Right forelimb (tissue), 1 donor: ENCODE measurements at places on chromosomes 16 and 17.

DNA sequence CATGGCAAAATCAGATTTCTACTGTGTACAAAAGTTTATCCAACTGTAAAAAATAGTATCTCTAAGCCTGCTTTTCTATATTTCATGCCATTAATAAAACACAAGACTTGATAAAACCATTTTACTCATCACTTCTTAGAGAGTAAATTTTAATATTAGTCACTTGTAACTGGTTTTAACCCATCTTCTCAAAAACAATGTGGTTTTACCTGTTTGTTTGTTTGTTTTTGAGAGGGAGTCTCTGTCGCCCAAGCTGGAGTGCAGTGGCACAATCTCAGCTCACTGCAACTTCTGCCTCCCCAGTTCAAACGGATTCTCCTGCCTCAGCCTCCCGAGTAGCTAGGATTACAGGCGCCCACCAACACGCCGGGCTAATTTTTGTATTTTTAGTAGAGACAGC lies 32.1 kb downstream of the UBE2G1 start:
- DNase-seq: no peak

DNA sequence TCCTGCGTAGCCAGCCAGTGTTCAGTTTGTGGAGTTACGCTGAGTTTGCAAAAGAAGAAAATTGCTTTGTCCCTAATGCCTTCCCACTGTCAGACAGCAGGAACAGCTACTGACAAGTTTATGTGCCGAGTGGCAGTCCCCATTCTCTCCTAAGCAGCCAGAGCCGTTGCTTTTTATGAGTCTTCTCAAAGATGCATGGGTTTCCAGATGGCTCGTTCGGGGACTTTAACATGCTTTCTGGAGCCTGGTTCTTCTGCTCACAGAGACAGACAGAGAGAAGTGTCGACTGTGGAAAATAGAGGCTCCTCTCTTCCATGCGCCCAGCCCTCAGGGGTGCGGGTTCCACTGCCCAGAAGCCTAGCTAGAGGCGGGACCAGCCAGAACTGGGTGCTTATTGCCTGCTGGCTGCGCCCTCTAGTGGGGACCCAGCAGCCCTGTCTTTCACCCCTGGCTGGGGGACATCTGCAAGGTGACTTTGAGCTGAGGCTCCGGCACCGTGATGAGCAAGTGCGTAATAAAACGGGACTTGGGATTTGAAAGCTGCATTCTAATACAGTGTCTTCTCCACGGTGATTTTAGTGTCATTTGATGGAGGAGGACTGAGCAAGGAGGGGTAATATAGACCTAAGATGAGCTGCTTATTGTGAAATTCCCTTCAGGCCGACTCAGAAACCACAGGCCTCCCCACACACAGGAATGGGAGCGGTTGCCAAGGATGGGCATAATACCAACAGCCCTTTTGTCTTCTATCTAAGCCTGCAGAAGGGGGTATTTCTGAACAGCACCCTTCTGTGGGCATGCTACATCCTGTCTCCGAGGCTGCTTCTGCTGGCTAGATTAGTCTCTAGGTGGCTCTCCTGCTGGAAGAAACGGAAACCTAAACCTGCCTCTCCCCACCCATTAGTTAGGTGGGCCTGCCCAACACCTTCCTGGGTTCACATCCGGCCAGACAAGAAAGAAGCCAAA lies 73.1 kb downstream of the CCDC182 start:
- DNase-seq: peak; percentile 79

DNA sequence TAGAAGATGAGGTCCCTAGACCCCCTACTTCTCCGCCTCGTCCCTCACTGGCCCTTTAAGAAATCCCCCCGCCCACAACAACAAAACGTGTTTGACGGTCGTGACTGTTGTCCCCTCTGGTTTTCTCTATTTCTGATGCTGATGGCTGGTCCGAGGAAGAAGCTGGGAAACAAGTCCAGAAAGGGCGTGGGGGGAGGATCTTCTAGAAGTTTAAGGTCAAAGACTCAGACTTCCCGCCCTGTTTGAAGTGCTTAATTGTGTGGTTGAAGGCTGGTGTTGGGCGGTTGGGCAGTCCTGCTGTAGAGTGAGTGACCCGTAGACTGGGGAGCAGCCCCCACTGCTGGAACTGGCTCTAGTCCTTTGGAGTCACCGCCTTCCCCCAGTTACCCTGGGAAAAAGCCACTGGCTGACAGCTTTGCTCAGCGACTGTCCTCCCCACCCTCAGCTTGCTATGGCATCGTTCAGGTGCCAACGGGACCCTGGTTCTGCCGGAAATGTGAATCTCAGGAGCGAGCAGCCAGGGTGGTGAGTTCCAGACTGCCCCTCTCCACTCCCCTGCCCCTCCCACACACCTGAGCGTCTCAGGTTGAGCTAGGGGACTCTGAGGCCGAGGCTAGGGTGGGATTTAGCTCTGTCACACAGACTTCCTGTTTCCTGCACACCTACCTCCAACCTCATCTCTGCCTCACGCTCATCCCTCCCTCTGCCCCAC lies 1.6 kb downstream of the MLLT6 start:
- no peak for DNase-seq

DNA sequence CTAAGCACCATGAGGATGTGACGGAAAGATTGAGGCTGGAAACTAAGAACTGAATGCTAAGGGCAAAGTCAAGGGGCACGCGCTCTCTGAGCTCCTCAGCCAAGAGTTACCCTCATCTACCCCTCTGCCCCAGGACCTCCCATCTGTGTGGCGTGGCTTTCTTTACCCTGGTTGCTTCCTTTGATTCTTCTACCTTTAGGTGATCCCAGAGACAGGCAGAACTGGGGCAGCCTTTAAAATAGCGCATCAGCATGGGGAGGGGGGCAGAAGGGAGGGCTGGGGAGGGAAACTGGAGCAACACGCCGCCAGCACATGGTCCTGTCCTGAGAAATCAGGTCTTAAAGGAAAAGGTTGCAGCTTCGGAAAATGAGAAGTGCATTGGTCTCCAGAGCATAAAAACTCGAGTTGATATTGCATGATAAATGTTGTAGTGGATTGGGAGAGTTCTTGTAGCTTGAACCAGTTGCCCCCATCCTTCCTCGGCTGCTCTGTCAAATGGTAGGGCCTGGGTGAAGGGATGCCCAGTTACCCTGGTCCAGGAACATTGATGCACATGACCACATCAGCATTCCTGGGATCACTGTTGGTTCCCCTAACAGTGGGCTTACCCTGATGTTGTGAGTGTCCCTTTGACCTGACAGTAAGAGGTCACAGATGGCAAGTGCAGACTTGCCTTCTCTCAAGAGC lies 29.7 kb downstream of the LDHD start:
- DNase-seq: no peak

DNA sequence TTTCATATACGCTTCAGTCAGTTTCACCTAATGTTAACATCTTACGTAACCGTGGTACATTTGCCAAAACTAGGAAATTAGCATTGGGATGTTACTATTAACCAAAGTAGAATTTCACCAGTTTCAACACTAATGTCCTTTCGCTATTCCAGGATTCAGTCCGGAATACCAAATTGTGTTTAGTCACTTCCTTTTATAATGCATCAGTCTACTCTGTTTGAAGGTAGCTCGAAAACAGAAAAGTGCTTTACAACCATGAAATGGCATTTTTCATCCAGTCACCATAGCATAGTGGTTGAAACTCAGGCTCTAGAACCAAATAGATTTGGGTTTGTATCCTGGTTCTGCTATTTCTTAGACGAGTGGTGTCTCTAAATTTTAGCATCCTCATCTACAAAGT lies 29.4 kb downstream of the AP2B1 start:
- no peak for DNase-seq

DNA sequence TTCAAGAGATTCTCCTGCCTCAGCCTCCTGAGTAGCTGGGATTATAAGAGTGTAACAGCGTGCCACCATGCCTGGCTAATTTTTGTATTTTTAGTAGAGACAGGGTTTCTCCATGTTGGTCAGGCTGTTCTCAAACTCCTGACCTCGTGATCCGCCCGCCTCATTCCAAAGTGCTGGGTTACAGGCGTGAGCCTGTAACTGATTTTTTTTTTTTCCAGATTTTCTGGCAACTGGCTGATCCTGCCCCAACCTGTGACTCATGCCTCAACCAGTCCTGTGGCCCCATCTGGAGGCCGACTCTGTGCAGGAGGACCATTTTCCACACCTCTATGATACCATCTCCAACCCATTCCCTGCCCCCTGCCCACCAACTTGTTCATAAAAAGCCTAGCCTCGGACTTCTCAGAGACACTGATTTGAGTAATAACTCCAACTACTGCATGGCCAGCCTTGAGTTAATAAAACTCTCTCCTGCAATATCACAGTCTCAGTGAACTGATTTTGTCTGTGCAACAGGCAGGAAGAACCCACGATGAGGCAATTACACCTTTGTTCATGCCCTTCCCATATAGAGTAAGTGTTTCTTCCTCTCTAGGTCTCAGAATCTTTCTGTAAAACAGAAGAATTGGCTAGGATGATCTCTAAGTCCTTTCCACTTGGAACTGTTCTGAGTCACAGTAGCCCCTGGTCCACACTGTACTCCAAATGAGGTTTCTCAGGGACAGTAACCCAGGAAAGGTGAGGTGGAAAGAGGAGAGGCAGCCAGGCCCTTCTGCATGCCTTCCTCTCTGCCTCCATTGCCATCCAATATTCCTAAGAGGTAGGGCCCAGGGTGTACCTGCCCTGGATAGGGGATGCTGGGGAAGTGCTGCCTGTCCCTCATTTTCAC lies 8.8 kb upstream of the CNOT1 start:
- no peak for DNase-seq

GRCh38 chr17:66837226-66837625 lies 2.3 kb downstream of the CACNG5 start:
- DNase-seq: no peak

DNA sequence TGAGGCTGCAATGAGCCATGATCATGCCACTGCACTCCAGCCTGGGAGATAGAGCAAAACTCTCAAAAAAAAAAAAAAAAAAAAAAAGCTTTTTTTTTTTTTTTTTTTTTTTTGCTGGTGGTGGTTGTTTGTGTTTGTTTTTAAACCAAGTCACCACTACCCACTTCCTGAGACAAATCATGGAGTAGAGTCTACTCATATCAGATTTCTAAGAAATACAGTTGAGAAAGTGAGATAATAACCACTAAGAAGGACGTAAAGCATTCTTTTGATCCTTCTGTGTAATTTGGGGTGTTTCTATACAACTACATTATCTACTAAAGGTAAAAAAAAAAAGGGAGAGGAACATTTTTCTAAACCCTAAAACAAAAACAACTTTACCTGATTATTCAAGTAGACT lies 38.0 kb downstream of the AXIN2 start:
- DNase-seq: no peak

- DNase-seq: no peak
Measured at GRCh38 chr17:56222255-56222654, 69.0 kb downstream of the ANKFN1 start.

DNA sequence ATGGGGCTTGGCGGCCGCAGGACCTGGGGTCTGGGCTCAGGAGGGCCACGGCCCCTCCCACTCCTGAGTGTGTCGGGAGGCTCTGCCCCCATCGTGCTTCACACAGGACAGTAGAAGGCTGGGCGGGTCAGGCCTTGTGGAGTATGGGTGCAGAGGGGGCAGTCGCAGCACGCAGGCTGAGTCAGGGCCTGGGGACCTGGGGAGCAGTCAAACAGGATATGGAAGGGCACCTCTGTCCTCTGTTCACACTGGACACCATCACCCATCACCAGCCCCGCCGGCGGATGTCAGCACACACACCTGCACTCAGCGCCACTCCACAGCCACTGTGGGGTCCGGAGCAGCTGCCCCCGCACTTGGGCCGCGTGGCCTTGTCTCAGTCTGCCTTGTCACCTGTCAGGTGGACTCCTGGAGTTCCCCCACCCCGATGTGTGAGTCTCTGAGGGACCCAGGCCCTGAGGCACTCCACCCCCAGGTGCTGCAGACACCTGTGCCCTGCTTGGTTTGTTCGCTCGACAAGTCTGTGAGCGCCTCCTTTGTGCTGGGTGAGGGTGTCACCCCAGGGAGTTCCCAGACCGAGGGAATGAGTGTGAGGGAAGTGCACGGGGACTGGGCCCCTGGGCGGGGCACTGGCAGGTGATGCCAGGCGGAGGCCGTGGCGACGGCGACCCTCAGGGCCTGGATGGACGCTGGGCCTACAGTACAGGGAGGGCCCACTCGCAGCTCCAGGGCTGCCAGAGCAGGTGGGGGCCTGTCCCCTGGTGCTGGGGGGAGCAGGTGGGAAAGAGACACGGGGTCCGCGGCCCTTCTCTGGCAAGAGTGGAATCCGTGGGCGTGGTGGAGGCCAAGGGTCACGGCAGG lies 31.7 kb downstream of the ZFPM1 start:
- DNase-seq: no peak
